ENCODE measurements at places on chromosomes 2 and 18. TPM values are rescaled to one million over a fixed set of nuclear protein-coding genes. Genes with fewer than 3 reads are reported as not detected.

The ZAP70 gene
- not detected for total RNA-seq

The TMEM37 gene
- not detected for total RNA-seq

The ANKRD53 gene
- total RNA-seq: 6.5 TPM

The NYAP2 gene
- not detected for total RNA-seq

DNA sequence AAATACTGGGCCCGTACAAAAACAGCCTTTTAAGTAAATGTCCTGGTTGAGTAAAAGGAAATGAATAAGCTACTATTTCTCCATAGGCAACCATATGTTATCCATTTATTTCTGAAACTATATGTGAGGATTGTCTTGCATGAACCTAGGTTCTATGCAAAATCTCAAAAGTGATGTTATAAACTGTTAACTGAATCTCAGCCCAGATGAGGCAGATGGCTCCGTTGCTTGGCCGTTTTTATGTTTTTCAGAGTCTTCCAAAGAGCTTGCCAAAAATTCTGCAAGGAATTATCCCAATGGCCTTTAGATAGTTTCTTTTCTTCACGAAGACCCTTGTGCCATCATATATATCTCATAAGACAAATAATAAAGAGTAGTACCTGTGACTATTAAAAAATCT is 1669.5 kb upstream of the DDX18 start:
- no peak for DNase-seq

DNA sequence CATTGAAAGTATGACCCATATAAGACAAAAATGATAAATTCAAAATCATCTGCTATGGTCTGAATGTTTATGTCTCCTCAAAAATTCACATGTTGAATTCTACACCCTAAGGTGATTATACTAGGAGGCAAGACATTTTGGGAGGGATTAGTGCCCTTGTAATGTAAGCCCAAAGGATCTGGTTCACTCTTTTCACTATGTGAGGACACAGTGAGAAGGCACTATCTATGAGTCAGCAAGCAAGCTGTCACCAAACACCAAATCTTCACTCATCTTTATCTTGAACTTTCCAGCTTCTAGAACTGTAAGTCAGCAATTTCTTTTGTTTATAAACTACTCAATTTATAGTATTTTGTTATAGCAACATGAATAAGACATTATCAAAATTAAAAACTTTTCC is 284.7 kb upstream of the ZC3H15 start:
- no peak for DNase-seq

The SIX2 gene
- total RNA-seq: 2.9 TPM

The IL36G gene
- not detected for total RNA-seq

- DNase-seq: no peak
These were observed 591.3 kb upstream of the ZNF804A start for GRCh38 chr2:184006998-184007397.

The NT5DC4 gene
- not detected for total RNA-seq

DNA sequence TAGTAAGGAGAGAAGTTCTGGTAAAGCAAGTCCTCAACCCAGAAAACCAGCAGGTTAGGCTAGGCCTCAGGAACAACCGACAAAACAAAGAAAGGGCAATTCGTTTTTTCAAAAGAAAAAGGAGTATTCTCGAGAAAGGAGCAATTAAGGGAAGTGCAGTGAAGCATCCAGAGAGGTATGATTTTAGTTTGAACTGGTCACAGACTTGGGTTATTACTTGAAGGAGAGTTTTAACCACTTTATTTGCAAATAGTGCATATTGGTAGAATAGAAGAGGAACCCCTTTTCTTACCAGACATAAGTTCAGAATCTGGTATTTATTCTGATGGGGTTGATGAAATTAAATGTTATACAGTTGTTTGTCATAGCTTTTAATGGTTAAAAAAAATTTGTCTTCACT is 110.0 kb upstream of the GCFC2 start:
- no peak for DNase-seq

- DNase-seq: no peak
These were observed 695 bp upstream of the BIRC6 start for GRCh38 chr2:32355976-32356680.

The ONECUT2 gene
- total RNA-seq: under 0.01 TPM

DNA sequence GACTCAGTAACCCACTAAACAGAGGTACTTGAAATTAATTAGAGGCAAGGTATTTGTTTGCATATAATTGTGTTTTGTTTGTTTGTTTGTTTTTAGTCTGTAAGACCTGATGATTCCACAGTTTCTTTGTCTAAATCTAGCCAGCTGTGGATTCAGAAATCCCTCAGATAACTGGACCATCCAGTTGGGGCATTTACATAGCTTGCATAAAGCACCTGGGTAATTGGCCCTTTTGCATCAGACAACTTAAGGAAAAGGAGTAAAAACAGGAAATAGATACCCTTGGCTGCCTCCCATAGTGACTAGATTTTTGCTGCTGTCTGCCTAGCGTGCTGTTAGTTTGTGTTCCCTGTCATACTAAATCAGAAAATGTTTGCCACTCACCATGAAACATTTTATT is 46.6 kb upstream of the XIRP2 start:
- no peak for DNase-seq
